ENCODE measurements at places on chromosomes 1 and 21.

DNA sequence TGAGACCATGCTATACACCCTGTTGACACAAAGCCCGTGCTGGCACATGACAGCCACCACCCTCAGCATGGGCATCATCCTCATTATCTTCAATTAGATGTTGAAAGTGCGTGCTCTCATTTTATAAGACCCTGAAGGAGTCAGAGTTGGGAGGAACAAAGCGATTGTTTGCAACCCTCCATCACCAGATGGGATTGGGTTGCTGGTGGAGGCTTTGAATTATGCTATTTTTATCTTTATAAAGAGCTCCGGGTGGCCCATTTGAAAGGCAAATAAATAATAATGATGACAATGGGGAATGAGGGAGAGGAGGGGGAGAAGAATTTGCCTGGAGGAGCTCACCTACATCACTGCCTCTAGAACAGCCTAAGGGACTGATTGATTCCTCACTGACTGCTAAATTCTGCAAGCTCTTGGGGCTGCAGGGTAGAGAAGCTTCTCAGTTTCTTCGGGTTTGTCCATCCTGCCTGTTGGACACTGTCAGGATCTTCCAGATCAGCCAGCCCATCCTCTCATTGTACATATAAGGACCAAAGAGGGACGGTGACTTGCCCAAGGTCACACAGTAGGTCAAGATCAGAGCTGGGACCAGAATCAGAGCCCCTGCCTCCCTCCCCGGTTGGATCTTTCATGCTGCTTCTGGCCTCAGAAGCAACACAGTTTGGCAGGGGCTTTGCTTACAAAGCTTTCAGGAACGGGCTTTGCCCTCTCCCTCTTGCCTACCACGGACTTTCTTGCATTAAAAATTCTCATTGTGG is 130.9 kb upstream of the ZBTB40 start:
- DNase-seq = no peak

- DNase-seq = no peak
These were observed 1.7 kb upstream of the DNTTIP2 start for GRCh38 chr1:93880731-93881130.

DNA sequence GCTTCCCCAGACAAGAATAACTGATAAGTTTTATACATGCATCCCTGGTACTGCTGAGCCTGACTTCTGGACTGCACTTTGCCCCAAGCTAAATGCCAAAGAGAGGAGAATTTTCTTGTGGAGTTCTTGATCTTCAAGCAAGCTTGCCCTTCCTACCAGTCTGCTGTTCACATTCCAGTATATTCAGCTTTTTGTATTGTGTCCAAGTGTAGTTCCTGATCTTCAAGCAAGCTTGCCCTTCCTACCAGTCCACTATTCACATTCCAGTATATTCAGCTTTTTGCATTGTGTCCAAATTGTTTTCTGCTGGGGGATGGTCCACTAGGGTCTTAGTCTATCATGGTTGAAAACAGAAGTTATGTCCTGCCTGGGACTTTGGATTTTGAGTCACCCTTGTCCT is 894 bp upstream of the TSEN15 start:
- no peak for DNase-seq

DNA sequence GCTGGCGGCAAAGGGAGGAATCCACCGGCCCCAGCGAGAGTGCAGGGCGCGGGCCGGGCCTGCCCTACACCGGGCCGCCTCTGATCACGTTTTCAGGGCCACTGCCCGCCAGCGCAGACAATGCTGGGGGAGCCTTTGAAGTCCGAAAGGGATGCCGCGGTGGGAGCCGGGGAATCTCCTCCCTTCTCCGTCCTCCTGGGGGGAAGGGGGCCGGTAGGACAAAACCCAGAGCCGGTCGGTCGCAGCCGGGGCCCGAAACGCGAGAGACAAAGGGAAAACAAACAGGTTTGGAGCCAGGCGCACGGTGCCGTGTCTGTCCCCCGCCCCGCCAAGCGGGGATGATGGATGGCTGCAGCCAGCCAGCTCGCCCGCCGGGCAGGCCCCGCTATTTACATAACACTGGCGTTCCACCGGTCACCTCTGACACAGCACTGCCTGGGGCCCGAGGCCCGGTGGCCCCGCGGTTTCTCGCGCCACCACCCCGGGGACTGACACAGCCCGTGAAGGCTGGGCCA is 92.0 kb downstream of the CASZ1 start:
- DNase-seq = no peak
